ENCODE measurements at places on chromosomes 3 and 15. TPM values are rescaled to one million over a fixed set of nuclear protein-coding genes. Genes with fewer than 3 reads are reported as not detected.

- H3K4me1 ChIP-seq: peaks cover 15% of the 10 kb centered on the region
- H3K27ac ChIP-seq: peak overlapping the region; percentile 75
- H3K27me3 ChIP-seq: no peaks in the 10 kb centered on the region
- no peaks in the 10 kb centered on the region for H3K36me3 ChIP-seq
- peak; percentile 38 for DNase-seq
These were observed 932 bp downstream of the ARL8B start for GRCh38 chr3:5122741-5123706.

DNA sequence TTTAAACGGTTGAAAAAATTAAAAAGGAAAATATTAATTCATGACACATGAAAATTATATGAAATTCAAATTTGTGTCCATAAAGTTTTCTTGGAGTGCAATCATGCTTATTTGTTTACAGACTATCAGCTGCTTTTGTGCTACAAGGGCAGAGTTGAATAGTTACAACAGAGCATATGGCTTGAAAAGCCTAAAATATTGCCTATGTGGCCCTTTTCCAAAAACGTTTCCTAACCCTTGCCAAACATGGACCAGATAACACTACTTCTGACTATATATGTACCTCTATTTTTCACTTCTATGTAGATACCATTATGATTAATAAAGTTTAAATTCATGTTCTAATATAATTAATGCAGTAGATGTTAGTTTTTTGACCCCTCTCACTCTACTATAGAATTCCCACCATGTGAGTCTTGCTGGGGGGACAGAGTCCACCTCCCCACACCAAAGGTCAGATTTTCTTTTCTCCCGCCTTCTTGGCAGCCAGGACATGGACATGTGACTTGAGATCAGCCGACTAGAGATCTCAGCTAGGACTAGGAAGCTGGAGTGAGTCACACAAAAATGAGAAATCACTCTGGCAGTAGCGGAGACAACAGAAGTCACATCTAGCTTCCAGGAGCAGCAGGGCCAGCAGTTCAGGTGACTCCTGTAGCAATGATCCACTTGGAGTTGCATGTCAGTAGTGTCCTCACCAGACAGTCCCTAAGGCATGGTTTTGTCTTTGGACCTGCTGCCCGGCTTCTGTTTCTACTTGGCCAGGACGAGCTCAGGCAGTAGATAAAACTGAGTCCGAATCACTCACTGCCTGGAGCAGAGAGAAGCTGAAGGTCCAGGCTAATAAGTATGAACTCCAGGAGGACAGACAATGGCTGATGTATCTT, 22.4 kb downstream of the CIAO2A start:
- H3K27me3 ChIP-seq: no peaks in the 10 kb centered on the region
- H3K4me3 ChIP-seq: no peak overlapping the region
- peaks cover 4% of the 10 kb centered on the region for H3K4me1 ChIP-seq
- H3K27ac ChIP-seq: no peak overlapping the region

Gene CCDC13
- total RNA-seq: 2.7 TPM

DNA sequence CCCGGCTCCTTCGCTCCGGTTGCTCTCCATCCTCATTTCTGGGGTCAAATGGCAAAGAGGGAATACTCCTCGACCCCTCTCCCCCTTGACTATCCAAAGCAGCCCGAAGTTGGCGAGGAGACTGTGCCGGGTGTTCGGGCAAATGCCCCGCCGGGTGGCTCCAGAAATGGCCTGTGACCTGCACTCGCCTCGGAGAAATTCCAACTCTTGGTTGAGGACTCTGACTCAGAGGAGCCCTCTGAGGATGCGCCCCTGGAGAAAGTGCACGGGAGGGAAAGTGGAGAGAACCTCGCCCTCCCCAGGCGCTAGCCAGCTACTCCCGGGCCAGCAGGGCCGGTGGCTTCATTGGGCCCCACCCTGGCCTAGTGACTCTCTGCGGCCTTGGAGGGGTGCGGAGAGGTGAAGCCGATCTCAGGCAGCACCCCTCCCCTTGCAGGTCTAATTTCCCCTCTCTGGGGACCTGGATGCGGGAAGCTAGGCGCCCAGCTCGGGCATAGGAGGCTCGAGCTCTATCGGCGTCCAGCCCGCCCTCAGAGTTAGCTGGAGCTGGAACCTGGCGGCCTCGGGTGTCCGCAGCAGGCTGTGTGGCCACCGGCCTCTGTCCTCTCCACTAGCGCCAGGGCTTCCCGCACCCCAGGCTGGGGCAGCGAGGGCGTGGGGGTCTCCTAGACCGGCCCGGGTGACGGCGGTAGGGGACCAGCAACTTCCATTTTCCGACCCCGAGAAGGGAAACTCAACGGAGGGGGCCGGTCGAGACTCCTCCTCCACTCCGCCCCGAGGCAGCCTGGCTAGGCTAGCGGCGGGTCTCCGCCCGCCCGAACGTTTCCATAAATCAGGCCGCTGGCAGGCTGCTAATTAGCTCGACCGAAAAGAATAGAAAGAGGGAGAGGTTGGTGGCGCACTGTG, 29.4 kb downstream of the NR2F2 start:
- peaks cover 4% of the 10 kb centered on the region for H3K36me3 ChIP-seq
- H3K4me3 ChIP-seq: peak overlapping the region; percentile 53
- peaks cover 98% of the 10 kb centered on the region for H3K27me3 ChIP-seq

Gene ARHGEF26
- total RNA-seq: 27.2 TPM

DNA sequence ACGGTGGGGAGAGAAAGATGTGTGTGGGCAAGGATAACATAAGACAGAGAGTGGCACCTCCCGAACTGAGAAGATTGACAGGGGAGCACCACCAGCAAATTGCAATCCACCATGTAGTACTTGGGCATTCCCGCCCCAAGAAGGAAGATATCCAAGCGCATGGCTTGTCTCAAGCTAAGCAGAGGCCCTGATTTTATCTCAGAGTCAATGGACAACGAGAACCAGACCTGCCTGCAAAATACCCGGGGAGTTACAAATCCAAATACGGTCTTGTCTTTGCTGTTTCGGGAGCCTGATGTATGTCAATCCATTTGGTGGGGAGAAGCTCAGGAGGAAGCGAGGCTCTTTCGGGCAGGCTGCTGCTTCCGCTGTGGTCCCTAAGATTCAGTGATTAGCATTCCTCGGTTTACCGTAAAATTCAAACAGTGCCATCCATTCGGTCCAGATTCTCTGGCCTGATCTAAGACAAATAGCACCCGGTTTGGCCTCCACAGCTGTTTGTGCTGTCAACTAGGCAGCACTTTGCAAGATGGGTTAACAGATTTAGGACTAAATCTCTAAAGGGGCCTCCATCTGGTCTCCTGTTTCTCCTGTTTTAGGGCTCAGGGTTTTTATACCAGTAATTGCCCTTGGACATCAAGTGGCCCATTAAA, 97.7 kb upstream of the WNT5A start:
- H3K27ac ChIP-seq: no peak overlapping the region
- H3K4me1 ChIP-seq: peaks cover 3% of the 10 kb centered on the region
- H3K27me3 ChIP-seq: no peaks in the 10 kb centered on the region
- no peaks in the 10 kb centered on the region for H3K36me3 ChIP-seq
- H3K4me3 ChIP-seq: no peak overlapping the region

GRCh38 chr3:45498532-45498931, 96.0 kb upstream of the LIMD1 start:
- H3K4me3 ChIP-seq: no peak overlapping the region
- H3K36me3 ChIP-seq: peaks cover 12% of the 10 kb centered on the region
- no peak overlapping the region for H3K27ac ChIP-seq
- H3K27me3 ChIP-seq: no peaks in the 10 kb centered on the region

DNA sequence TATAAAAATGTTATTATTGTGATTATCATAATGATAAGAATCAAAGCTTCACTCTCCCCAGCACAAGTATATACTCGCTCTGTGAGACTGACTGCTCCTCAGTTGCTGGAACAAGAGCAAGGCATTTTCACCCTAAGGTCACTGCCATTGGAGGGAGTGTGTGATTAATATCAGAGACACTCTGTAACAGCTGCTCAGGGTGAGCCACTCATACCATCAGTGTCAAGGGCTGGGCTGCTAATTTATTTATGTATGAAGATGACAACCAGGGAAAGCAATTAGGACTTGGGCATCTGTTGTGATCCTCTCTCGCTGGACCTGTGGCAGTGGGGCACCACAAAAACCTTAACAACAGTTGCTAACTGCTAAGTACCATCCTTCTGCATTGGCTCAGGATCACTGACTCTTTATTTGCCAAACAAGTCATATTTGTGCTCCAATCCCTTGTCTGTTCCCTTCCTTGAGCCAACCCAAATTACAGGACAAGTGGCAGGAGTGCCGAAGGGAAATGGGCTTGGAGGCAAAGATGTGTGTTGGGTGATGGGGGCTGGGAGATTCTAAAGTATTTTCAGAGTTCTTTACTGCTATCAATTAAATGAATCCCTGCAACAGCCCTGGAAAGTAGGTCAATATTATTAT, 297.5 kb upstream of the STT3B start:
- H3K4me1 ChIP-seq: no peaks in the 10 kb centered on the region
- no peaks in the 10 kb centered on the region for H3K27me3 ChIP-seq
- H3K4me3 ChIP-seq: no peak overlapping the region
- no peak overlapping the region for H3K27ac ChIP-seq
- no peaks in the 10 kb centered on the region for H3K36me3 ChIP-seq

GRCh38 chr3:20052851-20053250, 12.6 kb downstream of the KAT2B start:
- no peak overlapping the region for H3K4me3 ChIP-seq
- no peaks in the 10 kb centered on the region for H3K36me3 ChIP-seq
- no peaks in the 10 kb centered on the region for H3K27me3 ChIP-seq
- peaks cover 28% of the 10 kb centered on the region for H3K4me1 ChIP-seq
- no peak overlapping the region for H3K27ac ChIP-seq

Gene PPARG
- 3.9 TPM for total RNA-seq

DNA sequence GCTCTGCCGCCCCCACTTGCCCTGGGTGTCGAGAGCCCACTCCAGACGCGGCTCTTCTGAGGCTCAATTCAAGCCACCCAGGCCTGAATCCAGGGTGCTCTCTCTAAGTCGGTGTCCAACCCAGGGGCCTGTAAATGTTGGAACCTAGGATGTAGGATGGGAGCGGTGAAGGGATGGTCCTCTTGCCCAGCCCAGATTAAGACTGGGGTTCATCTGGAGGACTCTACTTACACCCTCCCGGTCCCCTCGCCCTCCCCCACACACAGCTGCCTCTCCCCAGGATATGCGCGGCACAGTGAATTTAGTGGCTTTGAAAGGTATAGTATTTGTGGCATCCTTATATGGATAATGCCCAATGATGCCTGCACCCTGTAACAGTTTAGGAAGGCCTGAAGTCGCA, 822 bp upstream of the FBN1 start:
- H3K27ac ChIP-seq: peak overlapping the region; percentile 91
- DNase-seq: no peak
- H3K4me3 ChIP-seq: peak overlapping the region; percentile 91
- H3K27me3 ChIP-seq: no peaks in the 10 kb centered on the region
- peaks cover 10% of the 10 kb centered on the region for H3K4me1 ChIP-seq

Gene KIF15
- 14.0 TPM for total RNA-seq

- no peak overlapping the region for H3K27ac ChIP-seq
- H3K4me1 ChIP-seq: no peaks in the 10 kb centered on the region
- no peak overlapping the region for H3K4me3 ChIP-seq
- no peaks in the 10 kb centered on the region for H3K27me3 ChIP-seq
These were observed 35.2 kb downstream of the FAM81A start for GRCh38 chr15:59473226-59473625.

Gene SAMD7
- not detected for total RNA-seq

DNA sequence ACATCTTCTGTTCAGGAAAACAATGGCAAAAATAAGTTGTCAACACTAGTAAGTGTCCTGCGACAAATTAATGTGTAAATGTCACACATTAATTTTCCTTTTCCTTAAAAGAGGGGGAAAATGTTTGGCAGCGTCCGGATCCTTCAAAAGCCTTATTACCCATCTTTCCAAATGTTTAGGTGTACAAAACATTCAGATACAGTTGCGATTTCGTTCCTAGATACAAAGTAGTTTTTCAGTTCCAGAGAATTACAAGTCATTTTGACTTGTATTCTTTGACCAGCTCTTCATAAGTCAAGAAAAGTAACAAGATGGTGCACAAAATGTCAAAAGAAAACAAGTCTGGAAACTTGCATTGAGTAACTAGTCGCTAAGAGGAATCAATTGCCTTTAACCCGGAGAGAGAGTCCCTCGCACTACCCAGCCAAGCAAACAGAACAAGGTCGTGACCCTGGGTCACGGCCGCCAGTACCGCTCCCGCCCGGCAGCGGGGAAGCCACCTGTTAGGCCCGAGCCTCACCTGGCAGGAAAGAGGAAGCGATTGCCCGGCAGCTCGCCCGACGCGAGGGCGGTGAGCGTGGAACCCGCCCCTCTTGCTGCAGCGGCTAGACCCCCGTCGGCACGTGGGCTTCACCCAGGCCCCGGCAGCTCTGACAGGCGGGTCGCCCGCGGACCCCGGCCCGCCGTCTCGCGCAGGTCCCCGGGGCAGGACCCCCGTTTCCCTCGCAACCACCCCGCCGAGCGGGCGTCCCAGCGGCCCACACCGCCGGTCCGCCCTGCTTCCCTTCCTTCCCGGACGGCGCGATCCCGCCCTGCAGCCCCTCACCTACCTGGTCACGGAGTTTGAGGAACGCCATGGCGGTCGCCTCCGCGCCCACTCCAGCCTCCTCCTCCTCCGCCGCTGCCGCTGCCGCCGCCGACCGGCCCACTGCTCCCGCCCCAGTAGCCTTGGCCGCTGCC, 61.0 kb upstream of the ANKRD28 start:
- DNase-seq: no peak
- H3K36me3 ChIP-seq: no peaks in the 10 kb centered on the region
- H3K4me1 ChIP-seq: peaks cover 11% of the 10 kb centered on the region
- H3K27me3 ChIP-seq: no peaks in the 10 kb centered on the region
- no peak overlapping the region for H3K27ac ChIP-seq
- peak overlapping the region; percentile 64 for H3K4me3 ChIP-seq

Measured in spinal cord (tissue), 10 donors.